ENCODE measurements at places on chromosomes 16 and 17.

DNA sequence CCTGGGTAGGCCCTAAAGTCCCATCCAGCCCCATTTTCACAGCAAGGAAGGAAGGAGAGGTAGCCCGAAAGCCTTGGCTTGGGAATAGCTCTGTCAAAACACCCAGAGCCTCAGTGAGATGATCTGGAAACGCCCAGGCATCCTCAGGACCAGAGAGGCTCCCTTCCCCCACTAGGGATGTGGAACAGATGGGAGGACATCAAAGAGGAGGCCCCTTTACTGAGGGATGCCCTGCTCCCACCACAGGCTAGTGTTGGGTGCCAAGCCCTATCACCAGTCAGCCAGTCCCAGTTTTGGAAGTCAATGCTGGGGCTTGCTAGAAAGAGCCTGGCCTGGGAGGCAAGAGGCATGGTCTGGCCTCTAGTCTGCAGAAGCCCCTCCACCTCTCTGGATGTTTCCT lies 4.7 kb downstream of the TPPP3 start:
- no peak for DNase-seq

GRCh38 chr16:49859125-49859811 lies 3.4 kb upstream of the ZNF423 start:
- DNase-seq, result no peak

GRCh38 chr16:79362300-79362970 lies 238.1 kb downstream of the MAF start:
- DNase-seq, result no peak

- no peak for DNase-seq
Observed at GRCh38 chr17:32314636-32315035, 27.3 kb downstream of the C17orf75 start.

- DNase-seq, result no peak
Observed at GRCh38 chr17:78121801-78122215, 6.7 kb downstream of the TMC6 start.

DNA sequence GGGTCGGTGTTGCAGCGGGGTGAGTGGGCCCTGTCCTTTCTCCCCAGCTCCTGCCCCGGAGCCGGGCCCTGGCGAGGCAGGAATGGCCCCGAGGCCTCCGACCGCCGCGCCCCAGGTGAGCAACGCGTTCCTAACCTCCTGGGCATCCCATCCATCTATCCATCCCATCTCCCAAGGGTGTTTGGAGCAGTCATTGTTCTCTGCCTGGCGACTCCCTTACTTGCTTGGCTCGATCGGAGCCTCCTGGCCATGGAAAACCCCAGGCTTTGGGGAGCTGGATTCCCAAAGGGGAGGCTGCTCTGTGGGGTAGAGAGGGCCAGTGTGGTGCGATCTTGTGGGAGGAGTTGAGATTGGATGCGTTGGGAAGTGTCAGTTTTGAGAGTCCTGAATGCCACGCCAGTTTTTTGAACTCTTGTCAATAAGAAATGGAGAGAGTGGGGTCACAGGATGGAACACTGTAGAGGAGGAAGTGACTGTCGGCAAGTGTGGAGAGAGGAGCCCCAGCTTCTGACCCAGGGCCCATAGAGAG lies 684 bp downstream of the ZFP90 start:
- DNase-seq, result no peak

DNA sequence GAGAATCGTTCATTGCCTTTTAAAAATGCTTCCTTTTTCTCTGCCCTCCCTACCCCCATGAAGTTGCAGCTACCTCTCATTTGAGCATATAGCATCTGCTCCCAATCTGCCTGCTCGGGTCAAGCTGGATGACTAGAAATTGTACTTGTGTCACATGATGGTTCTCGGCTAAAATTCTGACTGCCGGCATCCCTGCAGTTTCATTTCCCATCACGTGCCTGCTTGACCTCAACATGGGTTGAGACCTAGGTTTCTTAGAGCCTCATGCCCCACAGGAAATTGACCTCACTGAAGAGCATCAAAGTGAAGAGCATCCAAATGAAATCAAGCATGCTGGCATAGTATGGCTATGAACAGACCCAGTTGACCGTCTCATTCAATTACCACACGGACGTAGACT lies 581.6 kb upstream of the PSMD7 start:
- DNase-seq, result no peak

DNA sequence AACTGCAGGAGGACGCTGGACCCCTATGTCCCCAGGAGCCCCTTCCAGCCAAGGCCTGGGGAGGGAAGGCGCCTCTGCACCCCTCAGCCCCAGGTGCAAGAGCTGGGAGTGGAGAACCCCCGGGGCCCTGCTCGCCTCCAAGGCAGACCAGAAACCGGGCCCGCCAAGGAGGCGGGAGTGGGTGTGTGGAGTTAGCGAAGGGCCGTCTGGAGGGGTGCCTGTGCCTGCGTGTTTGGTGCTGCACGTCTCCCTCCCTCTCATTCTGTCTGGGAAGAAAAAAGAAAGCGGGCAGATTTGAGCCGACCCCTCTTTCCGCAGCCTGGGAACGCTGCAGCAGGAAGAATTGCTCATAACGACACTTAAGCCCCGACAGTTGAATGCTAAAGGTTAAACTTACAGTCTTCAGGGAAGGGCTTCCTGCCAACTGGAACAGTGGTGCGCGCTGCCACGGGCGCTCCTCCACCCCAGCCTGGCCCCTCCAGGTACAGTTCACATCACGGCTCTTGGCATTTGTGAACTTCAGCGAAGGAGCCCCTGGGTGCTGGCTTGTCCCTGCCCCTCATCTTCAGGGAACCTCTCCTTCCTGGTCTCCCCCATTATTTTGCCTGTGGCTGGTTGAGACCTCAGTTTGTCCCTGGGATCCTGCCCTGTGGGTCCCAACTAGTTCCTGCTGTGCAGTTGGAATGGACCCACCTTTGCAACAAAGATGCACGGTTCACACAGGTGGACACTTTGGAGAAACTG lies 19.2 kb upstream of the ZFHX3 start:
- no peak for DNase-seq

DNA sequence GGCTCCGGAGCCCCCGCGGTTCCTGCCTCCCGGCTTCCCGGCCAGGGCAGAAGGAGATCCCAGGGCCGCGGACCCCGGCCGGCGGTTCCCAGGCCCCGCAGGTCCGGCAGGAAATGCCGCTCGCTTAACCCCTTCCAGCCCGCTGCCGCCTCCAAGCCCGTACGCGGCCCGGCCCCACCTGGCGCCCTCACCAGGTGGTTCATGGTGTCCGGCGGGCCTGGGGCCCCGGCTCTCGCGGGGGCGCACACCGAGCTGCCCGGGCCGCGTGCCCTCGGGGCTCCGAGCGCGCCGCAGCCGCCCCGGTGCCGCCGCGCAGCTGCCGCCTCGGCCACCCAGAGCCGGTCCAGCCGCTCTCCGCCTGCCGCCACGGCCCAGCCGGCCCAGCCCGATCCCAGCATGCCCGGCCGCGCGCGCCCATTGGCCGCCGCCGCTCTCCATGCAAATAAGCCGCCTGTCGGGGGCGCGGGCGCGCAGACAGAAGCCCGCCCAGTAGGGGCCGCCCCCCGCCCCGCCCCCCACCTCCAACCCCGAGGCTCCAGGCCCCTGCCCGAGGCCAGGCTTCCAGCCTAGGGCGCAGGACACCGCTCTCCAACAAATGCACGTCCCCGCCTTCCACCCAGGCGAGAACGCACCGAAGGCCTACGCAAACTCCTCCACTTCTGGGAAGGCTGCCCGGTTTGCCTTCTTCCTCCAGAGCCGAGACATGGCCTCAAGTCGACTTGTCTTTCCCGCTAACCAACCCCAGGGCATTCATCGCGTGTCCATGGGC lies at the start of gene BCAR1:
TSS of gene BCAR1 (minus strand) at position 345 of the 769 bp plus-strand sequence. CDS start at position 203, 142 bp downstream.
- DNase-seq, result peak; percentile 78
